ENCODE measurements at places on chromosomes 12 and 14.
A peak's percentile ranks its signal among the peaks of the same experiment; 100 is the strongest.

DNA sequence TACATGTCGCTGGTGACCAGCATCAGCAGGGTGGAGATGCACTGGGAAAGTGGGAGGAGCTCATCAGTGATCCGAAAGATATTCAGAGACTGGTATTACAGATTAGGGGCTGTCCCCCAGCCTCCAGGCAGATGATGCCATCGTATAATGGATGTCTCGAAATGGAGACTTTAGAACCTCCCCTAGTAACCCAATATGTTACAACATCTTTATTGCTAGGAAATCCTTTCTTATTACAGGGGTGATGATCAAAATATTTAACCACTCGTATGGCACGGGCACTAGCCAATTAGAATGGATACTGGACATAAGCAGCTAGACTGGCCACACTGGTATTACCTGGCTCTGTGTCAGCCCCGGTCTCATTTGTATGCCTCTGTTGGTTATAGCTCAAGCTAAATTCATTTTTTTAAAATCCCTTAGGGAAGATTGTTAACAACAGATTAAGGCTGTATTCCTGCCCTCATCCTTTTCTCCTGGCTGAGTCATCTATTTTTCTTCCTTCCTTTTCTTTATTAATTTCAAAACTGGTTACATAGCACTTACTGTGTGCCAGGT, 10.8 kb upstream of the CEBPE start:
- no peak for DNase-seq

- no peak for DNase-seq
Observed at GRCh38 chr12:31715283-31715825, 13.5 kb downstream of the AMN1 start.

- no peak for DNase-seq
Observed at GRCh38 chr14:93963692-93964091, 12.7 kb downstream of the ASB2 start.

GRCh38 chr14:61037215-61037614, 56.2 kb downstream of the SLC38A6 start:
- DNase-seq: no peak

DNA sequence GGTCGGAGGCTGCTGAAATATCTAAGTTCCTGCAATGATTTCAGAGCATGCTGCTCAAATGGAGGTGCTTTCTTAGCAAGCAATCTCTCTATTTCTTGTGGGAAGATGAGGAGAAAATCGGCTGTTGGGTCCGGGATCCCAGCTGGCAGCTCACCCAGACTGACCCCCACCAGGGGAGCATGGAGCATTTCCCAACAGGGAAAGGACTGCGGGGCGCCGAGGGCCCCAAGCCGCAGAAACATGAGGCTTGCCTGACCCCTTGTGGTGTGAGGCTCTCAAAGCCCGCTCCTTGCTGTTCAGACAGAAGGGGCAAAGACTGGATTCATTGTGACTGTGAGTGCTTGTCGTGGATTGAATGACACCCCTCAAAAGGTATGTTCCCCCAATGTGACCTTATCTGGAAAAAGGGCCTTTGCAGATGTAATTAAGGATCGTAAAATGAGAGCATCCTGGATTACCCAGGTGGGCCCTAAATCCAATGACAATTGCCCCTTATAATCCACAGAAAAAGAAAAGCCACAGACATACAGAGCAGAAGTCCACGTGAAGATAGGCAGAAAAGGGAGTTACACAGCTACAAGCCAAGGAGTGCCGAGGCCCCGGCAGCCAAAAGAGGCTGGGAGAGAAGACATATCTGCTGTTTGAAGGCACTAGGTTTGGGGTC, 116.3 kb upstream of the VASH1 start:
- DNase-seq: no peak

DNA sequence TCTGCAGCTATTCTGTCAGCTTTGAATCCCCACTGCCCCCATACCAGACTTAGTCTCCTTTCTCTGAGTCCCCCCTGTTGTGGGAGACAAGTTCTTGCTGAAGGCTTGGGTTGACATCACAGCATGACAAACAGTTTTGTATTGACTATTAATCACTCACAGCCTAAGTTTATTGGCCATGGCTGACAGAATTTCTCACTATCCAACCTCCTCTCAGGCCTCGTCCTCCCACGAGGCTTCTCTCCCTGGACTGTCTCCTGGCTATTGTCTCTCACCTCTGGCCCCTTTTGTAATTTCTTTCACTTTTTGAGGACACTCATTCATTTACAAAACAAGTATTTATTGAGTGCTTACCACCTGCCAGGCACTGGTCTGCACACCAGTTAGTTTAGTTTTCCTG, 35.2 kb upstream of the DCD start:
- no peak for DNase-seq

- no peak for DNase-seq
Observed at GRCh38 chr14:85732031-85732430, 202.1 kb downstream of the FLRT2 start.

DNA sequence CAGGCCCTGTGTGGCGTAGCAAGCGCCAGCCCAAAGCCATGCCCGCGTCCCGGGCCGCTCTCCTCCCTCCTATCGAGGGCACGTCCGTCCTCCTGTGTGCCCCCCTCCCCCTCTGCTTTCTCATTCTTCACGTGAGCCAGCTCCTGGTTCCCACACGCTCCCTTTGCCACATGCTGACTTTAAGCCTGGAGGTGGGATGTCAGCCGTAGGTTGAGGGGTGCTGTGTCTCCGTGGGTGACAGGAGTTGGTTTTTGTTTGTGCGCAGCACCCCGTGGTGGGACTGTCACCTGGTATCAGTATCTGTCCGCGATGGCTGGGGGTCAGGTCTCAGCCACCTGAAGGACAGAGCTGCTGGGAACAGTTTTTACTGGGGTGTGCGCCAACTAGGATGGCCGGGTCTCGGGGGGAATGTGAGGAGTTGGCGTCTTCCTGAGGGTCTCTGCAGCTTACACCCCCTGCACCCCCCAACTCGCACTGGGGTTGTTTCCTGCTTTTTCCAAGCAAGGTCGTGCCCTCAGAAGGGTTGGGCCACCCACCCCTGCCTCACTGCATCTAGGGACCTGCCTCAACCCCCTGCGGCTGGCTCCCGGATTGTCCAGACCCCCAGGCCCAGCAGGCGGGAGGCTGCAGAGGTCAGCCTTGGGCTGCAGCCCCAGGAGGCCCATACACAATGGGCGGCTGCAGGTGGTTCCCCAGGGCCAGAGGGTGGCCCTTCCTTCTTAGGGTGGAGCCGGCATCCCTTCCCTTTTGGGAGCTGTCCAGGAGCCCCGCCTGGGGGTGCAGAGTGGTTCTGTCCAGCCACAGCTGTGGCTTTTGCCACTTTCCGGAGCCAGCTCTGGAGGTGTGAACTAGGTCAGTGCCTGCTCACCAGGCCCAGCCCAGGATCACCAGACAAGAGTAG, 7.3 kb downstream of the ULK1 start:
- no peak for DNase-seq

DNA sequence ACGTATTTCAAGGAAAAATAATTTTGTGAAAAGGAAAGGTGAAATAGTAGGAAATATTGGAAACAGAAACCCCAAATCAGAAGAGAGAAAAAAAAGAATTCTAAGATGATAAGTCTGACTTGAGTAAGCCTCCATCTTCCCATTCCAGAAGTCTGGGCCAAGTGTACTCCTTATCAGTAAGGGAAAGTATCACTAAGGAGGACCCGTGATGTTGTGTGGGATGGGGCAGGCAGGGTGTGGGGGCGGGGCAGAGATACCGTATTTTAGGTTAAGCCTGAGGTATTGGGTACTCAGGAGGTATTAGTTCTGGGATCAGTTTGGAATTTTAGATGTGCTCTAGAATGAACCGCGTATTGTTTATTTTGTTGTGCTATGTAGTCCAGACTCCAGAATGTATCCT, 33.8 kb upstream of the PSMA6 start:
- DNase-seq: no peak

DNA sequence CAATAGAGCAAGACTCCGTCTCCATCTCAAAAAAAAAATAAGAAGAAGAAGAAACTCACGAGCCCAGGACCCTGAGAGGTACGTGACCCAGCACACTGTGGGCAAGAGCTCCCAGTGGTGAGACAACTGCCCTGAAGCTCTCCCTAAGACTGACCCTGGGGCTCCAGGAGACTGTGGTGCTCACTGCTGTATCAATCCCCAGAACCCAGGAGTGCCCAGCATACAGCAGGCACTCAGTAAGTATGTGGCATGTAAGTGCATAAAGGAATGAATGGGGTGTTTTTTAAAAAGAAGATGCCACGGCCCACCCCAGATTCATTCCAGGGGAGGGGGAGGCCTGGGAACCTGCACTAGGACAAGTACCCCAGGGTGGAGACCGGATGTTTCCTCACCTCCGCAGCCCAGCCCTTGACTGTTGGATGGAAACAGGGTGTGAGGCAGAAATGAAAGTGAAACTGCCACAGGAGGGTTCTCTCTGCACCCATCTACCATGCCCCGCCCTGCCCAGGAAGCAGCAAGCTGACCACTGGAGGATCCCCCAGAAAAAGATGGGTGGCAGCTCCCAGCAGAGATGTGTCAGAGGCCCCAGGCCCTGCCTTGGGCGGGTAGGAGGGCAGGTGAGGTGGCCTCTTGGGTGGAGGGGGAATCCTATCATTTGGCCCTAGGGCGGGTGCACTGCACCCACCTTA, 12.2 kb downstream of the ITPK1 start:
- peak; percentile 43 for DNase-seq

- no peak for DNase-seq
Observed at GRCh38 chr12:120936197-120936596, 32.0 kb upstream of the SPPL3 start.

DNA sequence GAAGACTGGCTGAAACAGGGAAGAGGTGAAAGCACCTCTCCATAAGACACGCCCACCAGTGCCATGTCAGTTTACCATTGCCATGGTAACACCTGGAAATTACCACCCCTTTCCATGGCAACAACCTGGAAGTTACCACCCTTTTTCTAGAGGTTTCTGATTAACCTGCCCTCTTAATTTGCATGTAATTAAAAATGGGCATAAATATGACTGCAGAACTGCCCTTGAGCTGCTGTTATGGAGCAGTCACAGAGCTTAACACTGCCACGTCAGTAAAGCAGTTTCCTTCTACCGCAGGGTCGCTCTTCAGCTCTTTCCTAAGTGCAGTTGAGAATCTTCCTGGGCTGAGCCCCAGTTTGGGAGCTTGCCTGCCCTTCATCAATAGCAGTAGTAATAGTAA, 55.2 kb downstream of the RASSF3 start:
- DNase-seq: peak; percentile 52

- DNase-seq: no peak
Observed at GRCh38 chr12:81627336-81628189, 131.6 kb downstream of the PPFIA2 start.

DNA sequence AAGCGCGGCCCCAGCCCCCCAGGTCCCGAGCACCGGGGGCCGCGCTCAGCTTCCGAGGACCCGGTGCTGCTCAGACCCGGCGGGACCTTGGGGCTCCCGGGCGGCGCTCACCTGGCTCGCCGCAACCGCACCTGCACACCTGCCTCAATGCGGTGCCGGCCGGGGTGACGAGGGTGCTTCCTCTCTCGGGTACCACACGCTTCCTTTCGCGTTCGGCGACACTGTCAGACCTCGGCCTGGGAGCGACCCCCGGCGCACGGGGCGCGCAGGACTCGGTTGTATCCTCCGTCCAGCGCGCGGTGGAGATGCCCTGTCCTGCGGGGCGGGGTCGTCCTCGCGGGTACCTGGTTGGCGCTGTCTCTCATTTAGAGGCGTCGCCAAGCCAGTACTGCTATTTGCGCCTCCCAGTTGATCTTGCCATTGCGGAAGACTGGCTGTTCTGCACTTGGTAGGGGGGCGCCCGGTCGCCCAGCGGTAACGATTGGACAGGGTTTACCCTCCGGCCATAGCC, 718 bp downstream of the PACS2 start:
- peak; percentile 60 for DNase-seq

- DNase-seq: no peak
Observed at GRCh38 chr14:84864548-84865271, 665.2 kb upstream of the FLRT2 start.

GRCh38 chr14:24848102-24848790, 201.7 kb downstream of the STXBP6 start:
- DNase-seq: no peak

DNA sequence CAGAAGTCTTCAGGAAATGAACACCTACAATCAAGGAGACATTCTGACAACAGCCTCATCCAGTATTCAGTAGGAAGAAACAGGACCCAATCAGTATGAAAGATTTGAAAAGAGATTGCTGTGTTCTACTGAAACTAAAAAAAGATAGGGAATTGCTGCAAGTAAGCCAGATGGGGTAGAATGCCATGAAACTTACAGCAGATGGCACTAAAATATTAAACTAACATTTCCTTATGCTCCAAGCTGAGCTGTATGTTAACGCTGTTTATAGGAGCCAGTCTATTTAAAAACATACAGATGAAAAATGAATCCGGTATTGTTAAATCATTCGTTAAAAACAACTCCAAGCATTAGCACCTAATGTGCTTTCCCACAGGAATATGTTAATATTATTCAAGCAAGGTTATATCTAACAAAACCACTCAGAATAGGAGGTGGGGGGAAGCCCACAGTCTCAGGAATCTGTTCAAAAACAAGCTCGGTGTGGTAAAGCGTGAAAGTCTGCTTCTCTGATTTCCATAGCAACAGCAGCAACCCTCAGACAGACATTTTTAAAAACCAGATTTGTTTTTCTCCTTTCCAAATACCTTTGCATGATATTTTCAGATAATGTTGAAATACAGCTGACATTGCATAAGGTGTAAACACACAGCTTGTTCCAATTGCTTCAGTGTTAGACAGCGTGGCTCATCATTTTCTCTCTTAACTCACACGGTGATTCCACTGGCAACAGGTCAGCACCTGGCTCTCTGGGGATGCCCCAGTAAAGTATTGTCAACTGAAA, 131.4 kb upstream of the CCDC175 start:
- no peak for DNase-seq

- no peak for DNase-seq
Observed at GRCh38 chr12:47361389-47362021, 281.7 kb upstream of the AMIGO2 start.

DNA sequence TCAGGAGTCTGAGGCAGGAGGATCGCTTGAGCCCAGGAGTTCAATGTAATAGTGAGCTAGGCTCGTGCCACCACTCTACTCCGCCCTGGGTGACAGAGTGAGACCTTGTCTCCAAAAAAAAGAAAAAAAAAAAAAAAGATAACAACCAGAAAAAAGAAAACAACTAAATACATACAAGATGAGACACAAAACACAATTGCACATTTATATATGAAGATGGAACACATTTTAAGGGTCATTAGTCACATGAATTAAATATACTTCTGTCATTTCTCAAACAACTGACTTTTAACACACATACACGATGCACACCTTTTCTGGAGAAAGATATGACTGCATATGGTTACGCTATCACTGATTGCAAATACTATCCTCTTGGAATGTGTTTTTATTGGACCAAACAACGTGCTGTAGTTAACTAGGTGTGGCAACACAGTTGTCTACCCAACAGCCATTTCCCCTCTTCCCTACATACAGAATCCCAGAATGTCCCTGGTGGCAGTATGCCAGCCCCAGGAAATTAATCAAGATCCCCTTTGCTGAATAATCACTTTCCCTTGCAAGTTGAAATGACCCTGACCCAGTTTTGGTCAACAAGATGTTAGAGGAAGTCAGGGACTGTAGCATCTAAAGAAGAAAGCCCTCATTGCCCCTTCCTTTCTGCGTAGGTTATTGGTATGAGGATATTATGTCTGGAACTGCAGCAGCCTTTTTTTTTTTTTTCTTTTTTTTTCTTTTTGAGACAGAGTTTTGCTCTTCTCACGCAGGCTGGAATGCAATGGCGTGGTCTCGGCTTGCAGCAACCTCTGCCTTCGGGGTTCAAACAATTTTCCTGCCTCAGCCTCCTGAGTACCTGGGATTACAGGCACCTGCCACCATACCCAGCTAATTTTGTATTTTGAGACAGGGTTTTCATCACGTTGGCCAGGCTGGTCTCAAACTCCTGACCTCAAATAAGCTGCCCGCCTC, 5.6 kb upstream of the MYL6B start:
- DNase-seq: no peak

Measured in activated CD4-positive, alpha-beta T cell treated with anti-CD3 and anti-CD28 coated beads, Interleukin-2, amount 50 U/mL, for 1 hour (primary cell).